Activated CD4-positive, CD25-positive, alpha-beta regulatory T cell treated with anti-CD3 and anti-CD28 coated beads, Interleukin-2, amount 50 U/mL, for 72 hours (primary cell): ENCODE measurements at places on chromosomes 1 and 21.

DNA sequence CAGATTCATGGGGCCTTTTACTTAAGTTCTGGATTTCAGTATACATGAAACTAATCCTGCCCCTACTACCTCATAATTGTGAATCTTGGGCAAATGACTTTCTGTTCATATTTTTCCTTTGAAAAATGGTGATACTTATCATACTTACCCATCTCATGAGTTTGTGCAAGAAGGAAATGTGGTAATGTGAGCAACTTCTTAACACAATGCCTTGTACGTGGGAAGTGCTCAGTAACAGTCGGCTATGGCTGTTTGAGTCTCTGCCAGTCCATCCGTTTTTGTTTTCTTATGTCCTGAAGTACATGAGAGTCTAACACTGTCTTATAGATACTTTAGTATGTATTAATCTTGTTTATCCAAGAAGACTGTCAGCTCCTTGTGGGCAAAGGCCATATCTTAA lies 86.5 kb downstream of the PATJ start:
- DNase-seq = no peak

DNA sequence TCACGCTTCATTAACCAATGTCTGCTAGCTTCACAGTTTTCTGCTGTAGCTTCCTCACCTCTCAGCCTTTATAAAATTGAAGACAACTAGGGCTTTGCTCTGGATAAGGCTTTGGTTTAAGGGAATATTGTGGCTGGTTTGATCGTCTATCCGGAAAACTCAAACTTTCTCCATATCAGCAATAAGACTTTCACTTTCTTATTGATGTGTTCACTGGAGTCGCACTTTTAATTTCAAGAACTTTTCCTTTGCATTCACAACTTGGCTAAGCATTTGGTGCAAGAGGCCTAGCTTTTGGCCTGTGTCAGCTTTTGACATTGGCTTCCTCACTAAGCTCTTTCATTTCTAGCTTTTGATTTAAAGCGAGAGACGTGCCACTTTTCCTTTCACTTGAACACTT lies 12.9 kb downstream of the COA6 start:
- no peak for DNase-seq

DNA sequence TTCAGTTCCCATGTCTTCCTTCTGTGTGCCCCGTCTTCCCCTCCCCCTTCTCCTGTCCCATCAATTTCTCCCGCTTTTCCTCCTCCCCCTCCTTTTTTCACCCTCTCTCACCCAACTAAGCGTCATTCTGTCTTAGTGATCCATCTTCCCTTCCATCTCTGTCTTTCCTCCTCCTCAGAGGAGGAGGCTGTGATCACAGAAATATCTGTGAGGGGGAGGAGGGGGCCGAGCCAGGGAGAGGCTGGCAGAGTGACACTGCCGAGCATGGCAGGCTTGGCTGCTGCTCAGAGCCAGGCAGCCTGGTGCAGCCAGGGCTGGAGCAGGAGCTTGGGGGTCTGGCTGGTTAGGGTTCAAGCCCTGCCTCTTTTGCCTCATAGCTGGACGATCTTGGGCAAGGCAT lies 7.6 kb downstream of the HTR6 start:
- DNase-seq = no peak

GRCh38 chr1:192227330-192227729 lies 69.1 kb downstream of the RGS18 start:
- no peak for DNase-seq

GRCh38 chr1:86714159-86714558 lies 9.8 kb downstream of the SH3GLB1 start:
- DNase-seq = no peak

- no peak for DNase-seq
These were observed 30.8 kb downstream of the AK2 start for GRCh38 chr1:33005838-33006421.

DNA sequence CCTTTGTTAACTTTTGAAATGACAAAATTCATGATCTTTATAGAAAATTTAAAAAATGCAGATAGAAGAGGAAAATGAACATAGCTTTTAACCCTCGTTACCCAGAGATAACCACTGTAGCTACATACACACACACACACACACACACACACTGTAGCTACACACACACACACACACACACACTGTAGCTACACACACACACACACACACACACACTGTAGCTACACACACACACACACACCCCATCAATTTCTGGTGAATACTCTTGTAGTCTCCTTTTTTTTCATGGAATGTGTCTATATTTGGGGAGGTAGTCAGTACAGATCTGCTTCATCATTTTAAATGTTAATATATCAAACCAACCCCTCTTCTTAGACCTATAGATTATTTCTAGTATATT lies 58.5 kb downstream of the SH3BGR start:
- no peak for DNase-seq

DNA sequence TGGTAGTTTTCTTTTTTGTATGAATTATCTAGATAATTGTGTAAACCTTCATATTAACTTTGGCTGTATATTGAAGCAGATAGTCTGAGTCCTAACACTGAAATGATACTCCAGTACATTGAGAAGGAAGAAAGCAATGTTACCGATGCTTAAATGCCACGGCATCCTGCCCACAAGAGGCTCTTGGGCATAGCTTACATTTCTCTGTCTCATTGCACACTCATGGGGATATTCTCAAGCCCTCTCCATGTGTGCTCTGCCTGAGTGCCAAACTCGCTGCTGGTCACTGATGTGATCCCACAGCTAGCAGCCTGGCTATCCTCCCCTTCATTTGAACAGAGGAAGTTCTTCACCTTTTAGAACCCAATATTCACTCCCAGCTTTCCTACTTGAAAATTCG lies 179.4 kb downstream of the TGFB2 start:
- DNase-seq = no peak

- peak; percentile 66 for DNase-seq
These were observed at the start of gene KIF17 for GRCh38 chr1:20717452-20718342. Gene KIF17 (minus strand): TSS chr1:20718007. CDS start chr1:20717706, 301 bp downstream.

DNA sequence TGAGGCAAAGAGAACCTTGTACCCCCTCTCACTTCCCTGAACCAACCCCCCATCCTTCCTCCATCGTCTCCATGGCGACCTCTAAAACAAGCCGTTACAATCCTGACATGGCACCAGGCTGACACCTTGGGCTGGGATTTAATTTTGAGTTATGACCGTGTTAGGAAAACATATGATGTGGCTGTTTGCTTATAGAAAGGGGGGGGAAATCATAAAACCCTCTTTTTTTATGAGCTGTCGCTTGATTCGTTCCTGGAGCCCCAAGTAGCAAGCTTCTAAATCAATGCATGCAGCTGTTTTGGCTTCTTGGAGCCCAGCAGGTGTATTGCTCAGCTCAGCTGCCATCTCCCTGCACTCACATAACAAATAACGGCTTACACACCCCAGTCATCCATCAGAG lies 301.2 kb upstream of the SPAG17 start:
- DNase-seq = no peak

- DNase-seq = no peak
These were observed 167.1 kb downstream of the ATP6V1G3 start for GRCh38 chr1:198373376-198373775.

GRCh38 chr1:3002349-3003038 lies 18.8 kb upstream of the ACTRT2 start:
- DNase-seq = no peak

DNA sequence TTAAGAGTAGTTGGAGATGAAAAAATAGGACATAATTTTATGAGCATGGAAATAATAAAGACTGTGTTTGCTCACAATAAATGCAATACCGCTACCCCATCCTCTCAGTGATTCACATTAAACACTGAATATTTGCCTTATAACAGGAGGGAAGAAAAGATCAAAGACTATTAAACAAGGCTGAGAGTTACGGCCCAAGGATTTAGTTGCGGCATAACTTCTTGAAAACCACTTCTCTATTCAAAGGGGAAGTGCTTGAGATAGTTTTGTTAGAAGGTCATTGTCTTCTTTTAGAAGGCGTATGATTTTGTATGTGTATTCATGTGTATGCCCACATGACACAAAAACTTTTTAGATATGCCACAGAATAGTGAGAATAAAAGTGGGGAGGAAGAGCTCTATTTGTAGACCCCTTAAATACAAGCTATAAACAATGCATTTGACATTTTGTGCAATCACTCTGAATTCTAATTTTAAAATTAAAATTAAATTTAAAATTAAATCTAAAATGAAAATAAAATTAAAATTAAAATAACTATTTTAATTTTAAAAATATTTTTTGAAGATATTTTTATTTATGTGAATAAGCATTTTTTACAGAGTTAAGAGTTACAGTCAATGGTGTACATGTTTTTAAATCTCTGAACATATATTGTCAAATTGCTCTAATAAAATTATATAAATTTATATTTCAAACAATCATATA lies 986.6 kb upstream of the ADAMTS5 start:
- no peak for DNase-seq

DNA sequence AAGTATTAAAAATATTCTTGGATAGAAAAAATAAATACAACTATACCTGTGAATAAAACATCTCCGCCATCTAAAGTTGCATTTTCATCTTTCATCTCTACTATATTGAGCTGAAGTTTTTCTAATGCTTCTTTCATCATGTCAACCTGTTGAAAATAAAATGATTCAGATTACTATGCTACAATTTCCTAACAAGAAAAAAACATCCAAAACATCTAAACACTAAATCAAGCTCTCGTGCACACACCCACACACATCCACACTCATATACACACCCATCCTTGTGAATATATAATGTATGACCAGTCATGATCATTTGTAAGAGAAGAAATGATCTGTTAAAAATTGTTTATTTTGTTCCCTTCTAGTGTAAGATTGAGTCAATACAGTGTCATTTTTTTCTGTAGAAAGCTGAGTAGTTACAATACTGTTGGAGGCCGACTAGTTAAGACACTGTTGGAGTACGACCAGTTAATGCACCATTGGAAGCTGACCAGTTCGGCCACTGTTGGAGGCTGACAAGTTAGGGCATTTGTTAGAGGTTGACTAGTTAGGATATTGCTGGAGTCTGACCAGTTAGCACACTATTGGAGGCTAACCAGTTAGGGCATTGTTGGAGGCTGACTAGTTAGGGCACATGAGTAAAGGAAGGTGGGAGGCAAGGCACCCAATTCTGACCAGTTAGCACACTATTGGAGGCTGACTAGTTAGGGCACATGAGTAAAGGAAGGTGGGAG lies 82.4 kb upstream of the BCL10 start:
- no peak for DNase-seq

- no peak for DNase-seq
These were observed 9.3 kb downstream of the OR2AJ1 start for GRCh38 chr1:247933989-247934388.

GRCh38 chr1:66478116-66478515 lies 55.8 kb upstream of the SGIP1 start:
- no peak for DNase-seq

- DNase-seq = no peak
These were observed 28.7 kb downstream of the IFI44 start for GRCh38 chr1:78678324-78678723.
